ENCODE measurements at places on chromosomes 6 and 20. TPM values are rescaled to one million over a fixed set of nuclear protein-coding genes. Genes with fewer than 3 reads are reported as not detected.
A peak's percentile ranks its signal among the peaks of the same experiment; 100 is the strongest.

BPIFA1 gene
- total RNA-seq: not detected

UST gene
- 14.2 TPM for total RNA-seq

NRN1 gene
- total RNA-seq: 9.8 TPM

IL17F gene
- not detected for total RNA-seq

TGM3 gene
- total RNA-seq: 27.7 TPM

PRPH2 gene
- not detected for total RNA-seq

LKAAEAR1 gene
- not detected for total RNA-seq

HLA-DMB gene
- 10.3 TPM for total RNA-seq

DNAJC5 gene
- 25.8 TPM for total RNA-seq

TBXT gene
- not detected for total RNA-seq

- H3K4me1 ChIP-seq: peaks cover 1% of the 10 kb centered on the region
- no peaks in the 10 kb centered on the region for H3K36me3 ChIP-seq
- DNase-seq: peak; percentile 8
- no peaks in the 10 kb centered on the region for H3K27me3 ChIP-seq
- no peak overlapping the region for H3K27ac ChIP-seq
Measured at GRCh38 chr6:167580619-167580911, 246.1 kb upstream of the AFDN start.

DNA sequence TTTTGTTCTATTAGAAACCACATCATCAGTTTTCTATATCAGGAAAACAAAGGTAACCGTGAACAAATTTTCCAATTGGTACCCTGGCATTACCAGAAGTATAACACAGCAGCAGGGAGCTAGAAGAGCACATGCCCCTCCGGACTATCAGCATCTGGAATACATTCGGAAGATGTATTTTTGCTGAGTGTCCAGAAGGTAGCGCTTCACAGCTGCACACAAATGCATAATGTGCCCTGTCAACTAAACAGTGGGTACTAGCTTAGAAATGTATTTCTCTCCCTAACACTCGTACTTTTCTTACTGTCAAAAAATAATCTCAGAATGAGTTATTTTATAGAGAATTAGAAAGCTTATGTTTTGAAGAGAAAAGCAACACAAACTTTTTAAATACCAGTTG, 77.6 kb downstream of the HUS1B start:
- H3K27ac ChIP-seq: no peak overlapping the region
- H3K36me3 ChIP-seq: no peaks in the 10 kb centered on the region
- DNase-seq: no peak
- no peaks in the 10 kb centered on the region for H3K4me1 ChIP-seq

GRCh38 chr6:136520517-136520916, 29.7 kb downstream of the MAP7 start:
- H3K4me1 ChIP-seq: no peaks in the 10 kb centered on the region
- no peak for DNase-seq
- no peak overlapping the region for H3K4me3 ChIP-seq
- H3K36me3 ChIP-seq: no peaks in the 10 kb centered on the region
- H3K27me3 ChIP-seq: no peaks in the 10 kb centered on the region

DNA sequence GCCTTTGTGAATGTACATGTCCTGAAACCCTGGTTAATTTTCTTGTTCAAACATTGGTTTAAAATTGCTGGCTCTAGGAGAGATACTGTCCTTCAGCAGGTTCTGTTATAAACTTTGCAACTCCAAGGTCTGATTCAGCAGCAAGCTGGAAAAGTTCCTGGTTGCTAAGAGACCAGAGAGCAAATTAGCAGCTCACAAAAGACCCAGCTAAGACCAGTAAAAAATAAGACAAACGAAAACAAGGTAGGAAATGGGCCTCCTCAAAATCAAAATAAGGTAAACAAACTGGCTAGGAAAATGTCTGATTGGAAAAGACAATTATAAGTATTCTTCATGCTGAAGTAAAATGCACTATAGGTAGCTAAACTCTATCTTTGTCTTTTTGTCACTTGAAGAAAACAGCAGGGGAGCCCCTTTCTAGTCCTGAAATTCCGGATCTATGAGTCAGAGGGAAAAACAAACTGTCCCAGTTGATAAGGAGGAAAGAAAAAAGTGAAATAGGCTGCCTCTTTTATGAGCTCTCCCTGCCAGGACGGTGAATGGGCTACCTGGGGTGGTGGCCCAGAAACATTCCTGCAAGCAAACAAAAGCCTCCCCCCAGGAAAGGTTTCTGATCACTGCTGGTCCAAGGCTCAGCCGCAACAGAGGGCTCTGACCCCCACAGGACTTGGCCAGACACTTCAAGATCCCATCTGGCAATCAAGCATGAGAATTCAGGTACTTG, 41.6 kb downstream of the UNC5CL start:
- no peaks in the 10 kb centered on the region for H3K36me3 ChIP-seq
- H3K27me3 ChIP-seq: no peaks in the 10 kb centered on the region
- H3K27ac ChIP-seq: no peak overlapping the region
- H3K4me1 ChIP-seq: no peaks in the 10 kb centered on the region

- peak overlapping the region; percentile 7 for H3K27ac ChIP-seq
- H3K4me3 ChIP-seq: no peak overlapping the region
- peaks cover 31% of the 10 kb centered on the region for H3K4me1 ChIP-seq
- no peaks in the 10 kb centered on the region for H3K27me3 ChIP-seq
- DNase-seq: no peak
- no peaks in the 10 kb centered on the region for H3K36me3 ChIP-seq
Measured at GRCh38 chr6:33585403-33586107, 5.5 kb upstream of the BAK1 start.

GRCh38 chr6:20661721-20662120, 127.5 kb downstream of the CDKAL1 start:
- H3K36me3 ChIP-seq: no peaks in the 10 kb centered on the region
- H3K27ac ChIP-seq: no peak overlapping the region
- H3K4me3 ChIP-seq: no peak overlapping the region
- no peak for DNase-seq

DNA sequence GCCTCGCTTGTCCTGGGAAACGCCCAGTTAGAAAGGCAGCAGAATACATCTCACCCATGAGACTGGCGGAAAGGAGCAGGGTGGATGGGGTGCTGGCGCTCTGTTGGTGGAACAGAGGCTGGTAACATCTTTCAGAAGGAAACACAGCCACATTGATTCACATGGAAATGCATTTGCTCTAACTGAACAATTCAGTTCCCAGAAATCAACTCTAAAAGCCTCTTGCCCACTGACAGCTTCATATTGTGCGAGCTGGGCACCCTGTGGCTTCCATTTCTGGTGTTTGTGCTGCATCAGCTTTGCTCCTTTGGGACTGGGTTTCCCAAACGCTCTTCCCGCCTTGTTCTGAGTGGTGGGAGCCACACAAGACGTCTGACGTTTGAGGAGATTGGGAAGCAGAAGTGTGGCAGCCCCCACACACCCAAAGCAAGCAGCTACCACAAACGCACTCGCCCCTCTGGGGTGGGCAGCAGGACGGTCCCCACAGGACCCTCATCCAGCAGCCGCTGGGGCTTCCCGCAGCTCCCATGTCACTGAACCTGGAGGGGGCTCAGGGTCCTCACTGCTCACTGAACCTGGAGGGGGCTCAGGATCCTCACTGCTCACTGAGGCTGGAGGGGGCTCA, 229.5 kb downstream of the ERMARD start:
- no peak for DNase-seq
- H3K27me3 ChIP-seq: no peaks in the 10 kb centered on the region
- no peak overlapping the region for H3K27ac ChIP-seq
- no peaks in the 10 kb centered on the region for H3K36me3 ChIP-seq

DNA sequence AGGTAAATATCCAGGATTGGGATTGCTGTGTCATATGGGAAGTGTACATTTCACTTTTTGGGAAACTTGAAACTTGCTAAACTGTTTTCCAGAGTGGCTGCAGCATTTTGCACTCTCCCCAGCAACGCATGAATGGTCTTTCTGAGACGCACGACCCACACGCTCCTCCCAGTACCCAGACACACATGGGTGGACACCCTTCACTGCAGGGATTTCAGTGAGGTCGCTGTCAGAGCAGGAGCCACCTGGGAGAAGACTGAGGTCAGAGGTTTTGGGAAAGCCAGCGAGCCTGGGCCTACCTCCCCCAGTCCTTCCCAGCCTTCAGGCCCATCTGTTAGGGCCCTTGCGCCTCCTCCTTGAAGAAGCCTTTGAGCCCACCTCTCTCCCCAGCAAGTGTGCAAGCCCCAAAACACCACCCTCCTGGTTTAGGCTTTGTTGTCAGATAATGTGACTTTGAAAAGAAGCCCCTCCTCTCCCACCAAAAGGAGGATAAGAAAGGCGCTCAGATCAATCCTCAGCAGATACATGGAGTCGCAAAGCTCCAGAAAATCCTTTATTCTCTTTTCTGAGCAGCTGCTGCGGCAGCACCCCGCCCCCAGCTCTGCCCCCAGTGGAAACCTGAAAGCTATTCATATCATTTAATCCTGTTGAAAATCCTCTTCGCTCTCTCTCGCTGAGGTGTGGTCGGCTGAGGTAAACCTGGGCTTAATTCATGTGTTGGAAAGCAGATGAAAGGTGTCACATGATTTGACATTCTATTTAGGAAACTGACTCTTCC, 12.7 kb upstream of the JAG1 start:
- no peaks in the 10 kb centered on the region for H3K4me1 ChIP-seq
- H3K36me3 ChIP-seq: no peaks in the 10 kb centered on the region
- DNase-seq: no peak
- H3K4me3 ChIP-seq: no peak overlapping the region

- DNase-seq: no peak
- H3K36me3 ChIP-seq: no peaks in the 10 kb centered on the region
- no peaks in the 10 kb centered on the region for H3K27me3 ChIP-seq
- H3K27ac ChIP-seq: no peak overlapping the region
- H3K4me1 ChIP-seq: no peaks in the 10 kb centered on the region
- H3K4me3 ChIP-seq: no peak overlapping the region
Measured at GRCh38 chr6:121668259-121668658, 232.8 kb downstream of the GJA1 start.

DNA sequence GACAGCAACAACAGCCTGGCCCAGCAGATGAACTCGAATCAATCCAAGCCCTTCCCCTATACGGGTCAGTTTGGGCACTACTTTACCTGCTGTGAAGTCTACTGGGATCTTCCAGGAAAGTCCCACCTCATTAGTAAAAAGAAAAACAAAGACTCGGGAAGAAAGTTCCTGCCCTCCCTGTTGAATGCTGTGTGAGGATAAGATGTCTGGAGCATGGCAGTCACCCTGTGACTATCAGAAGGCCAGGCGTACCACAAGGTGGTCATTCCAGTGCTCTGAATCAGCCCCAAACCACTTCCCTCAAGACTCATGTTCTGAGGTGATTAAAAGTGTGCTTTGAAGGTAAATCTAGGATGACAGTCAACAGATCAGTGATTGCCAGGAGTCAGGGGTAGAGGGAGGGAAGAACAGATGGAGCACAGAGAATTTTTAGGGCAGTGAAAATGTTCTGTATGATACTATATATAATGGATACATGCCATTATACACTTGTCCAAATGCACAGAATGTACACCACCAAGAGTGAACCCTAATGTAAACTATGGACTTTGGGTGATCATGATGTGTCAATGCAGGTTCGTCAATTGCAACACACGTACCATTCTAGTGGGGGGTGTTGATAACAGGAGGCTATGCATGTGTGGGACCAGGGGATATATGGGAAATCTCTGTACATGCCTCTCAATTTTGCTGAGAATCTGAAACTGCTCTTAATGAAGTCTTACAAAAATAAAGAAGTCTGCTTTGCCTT, 14.7 kb downstream of the FKBP1A start:
- no peak for DNase-seq
- no peaks in the 10 kb centered on the region for H3K36me3 ChIP-seq
- peaks cover 86% of the 10 kb centered on the region for H3K4me1 ChIP-seq
- H3K27me3 ChIP-seq: no peaks in the 10 kb centered on the region
- H3K27ac ChIP-seq: no peak overlapping the region

- DNase-seq: no peak
- peaks cover 8% of the 10 kb centered on the region for H3K4me1 ChIP-seq
- no peaks in the 10 kb centered on the region for H3K36me3 ChIP-seq
- H3K27ac ChIP-seq: peak overlapping the region; percentile 28
Measured at GRCh38 chr6:46411456-46412197, 79.6 kb downstream of the RCAN2 start.

GRCh38 chr6:85771925-85772430, 129.3 kb upstream of the SYNCRIP start:
- DNase-seq: no peak
- no peak overlapping the region for H3K27ac ChIP-seq
- H3K27me3 ChIP-seq: no peaks in the 10 kb centered on the region
- H3K4me1 ChIP-seq: no peaks in the 10 kb centered on the region
- H3K36me3 ChIP-seq: no peaks in the 10 kb centered on the region

- H3K4me1 ChIP-seq: peaks cover 11% of the 10 kb centered on the region
- H3K27ac ChIP-seq: no peak overlapping the region
- H3K36me3 ChIP-seq: peaks cover 2% of the 10 kb centered on the region
Measured at GRCh38 chr6:161141173-161141572, 132.7 kb downstream of the AGPAT4 start.

DNA sequence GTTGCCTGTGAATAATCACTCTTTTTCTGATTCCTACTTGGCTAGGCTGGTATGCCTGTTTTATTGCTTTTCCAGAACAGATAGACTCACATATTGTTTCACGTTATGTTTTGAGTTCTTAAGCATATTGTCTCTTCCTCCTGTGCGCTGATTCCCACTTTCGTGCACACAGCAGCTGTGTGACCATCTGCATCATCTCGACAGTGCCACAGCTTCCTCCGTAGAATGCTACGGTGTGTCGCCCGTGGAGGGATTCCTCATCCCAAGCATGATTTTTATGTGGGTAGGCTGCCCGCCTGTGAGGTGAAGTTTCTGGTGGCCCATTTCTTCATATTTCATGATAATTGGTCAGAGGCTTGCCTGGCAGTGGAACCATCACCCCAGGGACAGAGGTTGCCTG, 31.8 kb downstream of the PLCB4 start:
- H3K4me3 ChIP-seq: no peak overlapping the region
- H3K36me3 ChIP-seq: no peaks in the 10 kb centered on the region
- H3K27ac ChIP-seq: no peak overlapping the region
- DNase-seq: no peak
- H3K27me3 ChIP-seq: no peaks in the 10 kb centered on the region

- no peak overlapping the region for H3K27ac ChIP-seq
- no peaks in the 10 kb centered on the region for H3K4me1 ChIP-seq
- H3K36me3 ChIP-seq: no peaks in the 10 kb centered on the region
- H3K27me3 ChIP-seq: no peaks in the 10 kb centered on the region
- no peak overlapping the region for H3K4me3 ChIP-seq
Measured at GRCh38 chr20:5092765-5093339, 26.9 kb downstream of the PCNA start.

DNA sequence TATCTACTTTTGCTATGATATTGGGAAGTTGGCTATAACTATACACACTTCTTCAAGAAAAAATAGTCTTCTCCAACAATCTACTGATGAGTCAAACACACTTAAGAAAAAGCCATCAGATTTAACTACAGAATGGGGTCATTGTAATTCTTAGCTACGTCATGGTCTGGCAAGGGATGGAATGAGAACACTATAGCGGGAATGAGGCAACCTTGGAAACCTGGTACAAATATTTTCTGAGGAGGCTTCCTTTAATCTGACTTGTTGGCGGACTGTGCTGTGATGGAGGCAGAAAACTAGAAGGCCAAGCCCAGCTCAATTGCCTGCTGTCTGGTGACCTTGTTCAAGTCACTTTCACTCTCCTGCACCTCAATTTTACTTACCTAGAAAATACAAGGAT, 586.8 kb upstream of the JAG1 start:
- no peaks in the 10 kb centered on the region for H3K36me3 ChIP-seq
- no peaks in the 10 kb centered on the region for H3K27me3 ChIP-seq
- H3K27ac ChIP-seq: no peak overlapping the region
- peaks cover 6% of the 10 kb centered on the region for H3K4me1 ChIP-seq

GRCh38 chr20:62624719-62625453, 17.4 kb upstream of the SLCO4A1 start:
- peaks cover 31% of the 10 kb centered on the region for H3K4me1 ChIP-seq
- H3K4me3 ChIP-seq: no peak overlapping the region
- H3K27ac ChIP-seq: peak overlapping the region; percentile 89
- no peaks in the 10 kb centered on the region for H3K36me3 ChIP-seq
- DNase-seq: no peak
- no peaks in the 10 kb centered on the region for H3K27me3 ChIP-seq
